ENCODE measurements at places on chromosomes 4 and X.

DNA sequence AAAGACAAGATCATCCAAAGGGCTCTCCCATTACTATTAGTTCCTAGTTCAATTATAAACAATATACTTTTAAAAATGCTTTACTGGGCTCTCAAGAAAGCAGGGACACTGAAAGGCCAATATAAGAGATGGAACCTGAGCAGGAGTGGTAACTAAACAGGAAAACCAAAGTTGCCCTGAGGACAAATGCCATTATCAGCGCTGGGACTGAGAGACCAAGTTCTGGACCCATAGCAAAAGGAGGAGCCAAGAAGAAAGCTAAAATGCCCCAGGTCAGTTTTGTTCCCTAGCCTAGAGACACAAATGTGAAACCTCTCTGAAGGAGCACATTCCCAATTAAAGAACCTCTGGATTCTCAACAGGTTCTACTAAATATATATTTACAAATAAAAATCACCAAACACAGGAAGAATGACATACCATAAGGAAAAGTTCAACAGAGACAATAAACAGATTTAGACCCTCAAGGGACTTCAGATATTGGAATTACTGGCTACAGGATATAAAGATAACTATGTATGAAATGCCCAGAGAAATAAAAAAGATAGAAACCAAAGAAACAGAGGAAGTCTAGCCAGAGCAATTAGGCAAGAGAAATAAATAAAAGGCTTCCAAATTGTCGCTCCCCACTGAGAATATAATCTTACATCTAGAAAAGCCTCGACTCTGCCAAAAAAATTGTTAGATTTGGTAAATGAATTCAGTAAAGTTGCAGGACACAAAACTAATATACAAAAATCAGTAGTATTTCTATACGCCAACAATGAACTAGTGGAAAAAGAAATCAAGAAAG lies 67.1 kb downstream of the KLHL8 start:
- no peak for DNase-seq

- no peak for DNase-seq
Observed at GRCh38 chr4:107850438-107850837, 25.7 kb downstream of the SGMS2 start.

GRCh38 chr4:10097906-10098779 lies 18.5 kb downstream of the WDR1 start:
- DNase-seq = no peak

- no peak for DNase-seq
Observed at GRCh38 chr4:147312376-147313046, 168.4 kb upstream of the EDNRA start.

GRCh38 chr4:168319486-168320019 lies 1.0 kb upstream of the DDX60 start:
- no peak for DNase-seq

- DNase-seq = no peak
Observed at GRCh38 chr4:145829629-145830395, 108.8 kb downstream of the ZNF827 start.

GRCh38 chr4:77001907-77002306 lies 52.4 kb downstream of the SEPTIN11 start:
- DNase-seq = no peak

DNA sequence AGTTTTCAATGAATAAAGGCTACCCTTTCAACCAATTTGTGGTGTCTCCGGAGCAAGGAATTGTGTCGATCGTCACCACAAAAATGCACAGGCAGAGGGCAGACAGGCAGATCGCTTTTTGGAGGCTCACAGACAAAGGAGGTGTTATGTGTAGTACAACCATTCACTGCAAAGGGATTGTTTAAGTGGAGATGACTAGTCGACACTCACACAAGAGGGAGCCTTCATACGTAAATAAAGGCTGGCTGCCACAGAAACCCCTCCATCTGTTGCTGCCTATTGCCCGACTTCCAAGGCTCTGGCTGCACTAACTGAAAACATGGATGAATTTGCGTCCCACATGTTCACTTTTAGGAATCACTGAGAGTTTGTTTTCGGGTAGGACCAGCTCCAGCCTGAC lies 281.1 kb downstream of the NKX6-1 start:
- DNase-seq = no peak

- DNase-seq = no peak
Observed at GRCh38 chr4:129561886-129562671, 466.1 kb downstream of the C4orf33 start.

GRCh38 chr4:143616771-143617170 lies 83.7 kb downstream of the FREM3 start:
- DNase-seq = no peak

- no peak for DNase-seq
Observed at GRCh38 chrX:51336584-51336983, 4.0 kb downstream of the NUDT10 start.

DNA sequence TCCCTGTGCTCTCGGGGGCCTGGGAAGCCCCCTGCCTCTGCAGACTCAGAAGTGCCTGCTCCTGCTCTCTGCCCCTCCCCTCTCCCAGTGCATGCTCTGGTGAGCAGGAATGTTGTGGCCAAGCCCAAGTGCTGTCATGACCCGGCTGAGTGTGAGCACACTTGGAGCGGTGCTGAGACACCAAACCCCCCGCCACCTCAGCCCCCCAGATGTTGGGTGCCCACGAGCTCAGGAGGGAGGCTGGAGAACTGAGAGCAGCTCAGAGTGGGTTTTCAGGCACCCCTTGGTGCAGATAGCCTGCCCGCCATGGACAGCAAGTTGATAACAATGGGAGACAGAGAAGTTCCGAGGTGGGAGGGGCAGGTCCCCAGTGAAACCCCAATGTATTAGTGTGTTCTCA lies 477.4 kb downstream of the ACTRT1 start:
- no peak for DNase-seq

DNA sequence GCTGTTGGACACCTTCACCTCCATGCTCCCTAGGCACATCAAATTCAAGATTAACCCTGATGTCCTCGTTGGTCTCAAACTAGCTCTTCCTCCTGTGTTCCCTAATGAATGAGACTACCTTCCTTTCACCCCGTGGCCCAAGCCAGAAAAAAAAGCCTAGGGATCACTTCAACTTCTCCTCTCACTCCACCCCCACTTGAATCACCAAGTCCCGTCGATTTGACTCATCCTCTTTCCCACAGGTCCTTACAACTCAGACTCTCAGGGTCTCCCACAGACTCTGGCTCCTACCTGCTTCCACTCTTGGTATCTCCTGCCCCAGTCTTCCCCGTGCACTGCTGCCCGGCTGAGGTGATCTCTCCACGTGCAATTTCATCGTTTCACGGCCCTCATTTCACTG lies 8.5 kb downstream of the SLC25A43 start:
- no peak for DNase-seq

DNA sequence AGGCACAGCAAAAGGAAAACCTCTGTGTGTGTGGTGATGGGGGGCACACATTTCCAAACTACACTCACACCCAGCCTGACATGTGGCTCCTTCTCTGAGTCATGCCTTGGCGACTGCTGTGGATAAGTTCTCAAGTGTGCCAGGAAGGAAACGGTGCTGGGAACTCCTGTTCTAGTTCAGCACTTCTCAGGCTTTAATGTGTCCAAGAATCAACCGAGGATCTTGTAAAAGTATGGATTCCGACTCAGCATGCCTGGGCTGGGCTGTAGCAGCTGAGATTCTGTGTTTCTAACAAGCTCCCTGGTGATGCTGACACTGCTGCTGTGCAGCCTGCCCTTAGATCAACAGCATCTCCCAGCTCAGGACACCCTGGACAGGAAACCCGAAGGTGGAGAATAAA lies 20.2 kb downstream of the CLNK start:
- DNase-seq = no peak

GRCh38 chrX:150967786-150968185 lies 15.3 kb upstream of the HMGB3 start:
- no peak for DNase-seq

- DNase-seq = no peak
Observed at GRCh38 chr4:87932718-87933141, 42.8 kb upstream of the SPP1 start.

DNA sequence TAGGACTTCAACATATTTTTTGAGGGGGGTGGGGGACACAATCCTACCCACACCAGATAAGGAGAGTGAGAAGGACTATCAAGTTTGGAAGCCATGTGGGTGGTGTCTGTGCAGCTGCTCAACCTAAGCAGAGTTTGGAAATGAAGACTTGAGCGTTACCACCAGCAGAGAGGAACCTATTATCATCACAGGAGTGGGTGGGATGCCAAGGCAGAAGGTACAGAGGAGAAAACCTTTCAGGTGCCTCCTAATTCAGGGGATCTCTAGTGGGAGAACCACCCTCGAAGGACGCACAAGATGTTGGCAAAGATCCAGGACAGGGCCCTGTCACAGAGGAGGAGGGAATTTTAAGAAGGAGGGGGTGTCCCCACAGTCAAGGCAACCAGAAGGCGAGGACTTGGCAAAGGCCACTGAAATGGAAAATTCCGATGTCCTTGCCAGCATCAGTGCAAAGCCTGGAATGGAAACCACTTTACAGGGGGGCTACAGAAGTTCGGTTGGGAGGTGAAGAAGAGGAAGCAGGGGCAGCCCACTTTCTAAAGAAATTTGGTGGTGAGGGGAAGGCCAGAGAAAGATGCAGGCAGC lies 8.4 kb upstream of the GPM6B start:
- no peak for DNase-seq

DNA sequence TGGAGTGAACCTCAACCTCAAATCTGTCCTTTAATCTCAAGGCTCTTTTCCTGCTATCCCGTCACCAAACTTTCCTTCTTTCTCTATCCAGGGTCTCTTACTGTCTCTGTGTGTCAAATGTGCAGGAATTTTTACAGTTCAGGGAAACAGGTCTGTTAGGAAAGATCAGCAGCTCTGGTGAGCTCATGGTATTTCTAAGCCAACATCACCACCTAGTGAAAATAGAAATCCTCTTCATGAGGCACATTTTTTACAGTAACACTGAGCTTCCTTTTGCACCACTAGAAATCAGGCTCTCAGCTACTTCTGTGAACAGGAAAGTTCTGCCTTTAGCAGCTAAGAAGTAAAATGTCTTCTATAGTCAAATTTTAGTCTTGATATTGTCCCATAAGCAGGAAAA lies 39.6 kb downstream of the NUDT11 start:
- DNase-seq = no peak

DNA sequence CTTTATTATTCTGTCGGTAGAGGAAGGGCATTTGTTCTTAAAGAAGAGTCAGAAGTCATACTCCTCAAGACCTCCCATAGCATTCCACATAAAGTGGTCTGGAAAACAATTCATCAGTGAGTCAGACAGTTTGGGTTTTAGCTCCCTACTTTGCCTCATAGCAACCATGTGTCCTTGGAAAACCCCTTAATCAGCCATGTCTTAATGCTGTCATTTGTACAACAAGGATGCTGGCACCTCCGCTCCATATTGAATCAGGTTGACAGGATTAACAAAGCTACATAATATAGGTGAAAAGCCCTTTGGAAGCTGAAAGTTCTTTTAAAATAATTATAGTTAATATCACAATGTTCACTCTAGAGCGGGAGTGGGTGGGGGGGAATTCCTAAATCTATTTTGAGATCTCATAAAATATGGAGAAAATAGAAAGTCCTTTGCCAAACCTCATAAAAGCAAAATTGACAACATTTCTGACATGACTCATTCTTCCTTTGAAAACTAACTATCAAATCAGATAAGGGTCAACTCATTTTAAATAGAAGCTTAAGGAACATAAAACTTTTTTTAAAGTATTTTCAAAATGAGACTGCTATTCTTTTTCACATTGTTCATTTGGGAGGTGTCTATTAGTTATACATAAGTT lies 37.3 kb upstream of the GUCY1A1 start:
- DNase-seq = no peak

DNA sequence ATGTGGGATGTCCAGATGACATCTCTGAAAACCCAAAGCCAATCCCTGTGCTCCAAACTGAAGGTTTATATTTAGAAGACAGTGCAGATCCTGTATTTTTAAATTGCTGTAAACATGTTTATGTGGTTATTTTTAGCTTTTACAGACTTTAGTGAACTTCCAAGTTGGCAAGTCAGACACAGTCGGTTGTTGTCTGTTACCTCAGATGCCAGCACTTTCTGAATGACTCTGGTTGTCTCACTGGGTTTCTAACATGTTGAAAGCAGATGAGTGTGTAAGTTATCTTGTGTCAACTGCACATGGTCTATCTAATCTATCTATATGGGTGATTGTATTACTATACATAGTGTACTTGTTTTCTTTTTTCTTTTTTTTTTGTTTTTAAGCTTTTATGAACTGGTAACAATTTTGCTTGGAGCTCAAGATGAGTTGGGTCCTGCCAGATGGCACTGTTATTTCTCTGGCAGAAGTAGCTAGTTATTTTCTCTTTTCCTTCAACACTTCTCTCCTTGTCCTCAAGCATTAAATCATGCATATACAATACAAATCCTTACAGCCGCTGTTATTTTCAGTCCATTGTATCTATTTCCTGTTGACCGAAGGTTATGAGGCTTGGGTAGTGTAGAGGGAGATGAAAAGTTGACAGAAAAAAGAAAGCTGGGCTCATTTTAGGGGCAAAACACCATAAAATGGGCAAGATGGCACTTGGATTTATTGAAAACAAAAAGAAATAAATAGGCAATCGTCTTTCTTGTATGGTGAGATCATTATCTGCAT lies 66.3 kb downstream of the GAB1 start:
- no peak for DNase-seq

DNA sequence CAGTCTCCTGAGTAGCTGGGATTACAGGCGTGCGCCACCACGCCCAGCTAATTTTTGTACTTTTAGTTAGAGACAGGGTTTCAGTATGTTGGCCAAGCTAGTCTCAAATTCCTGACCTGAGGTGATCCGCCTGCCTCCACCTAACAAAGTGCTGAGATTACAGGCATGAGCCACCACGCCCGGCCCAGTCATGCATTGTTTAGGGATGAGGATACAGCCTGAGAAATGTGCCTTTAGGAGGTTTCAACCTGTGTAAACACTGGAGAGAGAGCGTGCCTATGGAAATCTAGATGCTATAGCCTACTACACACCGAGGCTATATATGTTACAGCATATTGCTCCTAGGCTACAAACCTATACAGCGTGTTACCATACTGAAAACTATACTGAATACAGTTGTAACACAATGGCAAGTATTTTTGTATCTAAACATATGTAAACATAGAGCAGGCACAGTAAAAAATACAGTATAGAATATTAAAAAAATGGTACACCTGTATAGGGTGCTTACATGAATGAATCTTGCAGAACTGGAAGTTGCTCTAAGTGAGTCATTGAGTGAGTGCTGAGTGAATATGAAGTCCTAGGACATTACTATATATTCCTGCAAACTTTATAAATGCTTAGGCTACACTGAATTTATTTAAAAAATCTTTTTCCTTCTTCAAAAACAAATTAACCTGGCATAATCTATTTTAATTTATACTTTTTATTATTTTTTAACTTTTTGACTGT lies 588.2 kb upstream of the ADGRL3 start:
- no peak for DNase-seq

DNA sequence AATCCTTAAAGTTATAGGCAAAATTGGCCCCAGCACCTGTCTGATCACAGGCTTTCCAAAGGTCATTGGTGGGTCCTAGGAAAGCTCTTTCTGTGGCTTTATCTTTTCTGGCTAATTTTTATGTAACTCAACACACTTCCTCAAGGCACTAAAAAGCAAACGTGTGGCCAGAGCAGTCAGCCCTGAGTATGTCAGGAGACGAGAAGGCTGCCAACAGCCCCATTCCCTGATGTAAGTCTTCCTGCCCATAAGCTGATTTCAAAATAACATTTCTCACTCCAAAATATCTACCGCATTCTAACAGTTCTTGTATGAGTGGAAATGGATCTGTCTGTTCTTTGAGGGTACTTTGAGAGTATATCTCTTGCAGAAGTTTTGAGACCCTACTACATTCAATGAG lies 25.5 kb upstream of the FUNDC1 start:
- no peak for DNase-seq

- DNase-seq = no peak
Observed at GRCh38 chr4:167623241-167623572, 388.9 kb upstream of the SPOCK3 start.
